ENCODE measurements at places on chromosomes 7 and 10. TPM values are rescaled to one million over a fixed set of nuclear protein-coding genes. Genes with fewer than 3 reads are reported as not detected.

DNA sequence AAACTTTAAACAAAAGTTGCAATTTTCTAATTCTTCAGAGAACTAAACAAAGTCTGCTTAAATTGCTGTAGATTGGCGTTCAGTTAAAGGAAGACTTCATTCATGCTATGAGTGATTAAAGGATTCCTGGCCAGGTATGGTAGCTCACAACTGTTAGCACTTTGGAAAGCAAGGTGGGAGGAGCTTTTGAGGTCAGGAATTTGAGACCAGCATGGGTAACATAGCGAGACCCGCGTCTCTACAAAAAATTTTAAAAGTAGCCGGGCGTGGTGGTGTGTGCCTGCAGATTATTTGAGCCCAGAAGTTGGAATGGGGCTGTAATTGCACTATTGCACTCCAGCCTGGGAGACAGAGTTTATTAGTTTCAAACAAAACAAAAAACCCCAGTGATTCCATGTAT lies 13.5 kb upstream of the SCRN1 start:
- no peak for DNase-seq
- no peak overlapping the region for H3K4me3 ChIP-seq
- H3K27me3 ChIP-seq, result peaks cover 2% of the 10 kb centered on the region
- H3K27ac ChIP-seq, result no peak overlapping the region
- H3K36me3 ChIP-seq, result no peaks in the 10 kb centered on the region
- no peaks in the 10 kb centered on the region for H3K4me1 ChIP-seq

DNA sequence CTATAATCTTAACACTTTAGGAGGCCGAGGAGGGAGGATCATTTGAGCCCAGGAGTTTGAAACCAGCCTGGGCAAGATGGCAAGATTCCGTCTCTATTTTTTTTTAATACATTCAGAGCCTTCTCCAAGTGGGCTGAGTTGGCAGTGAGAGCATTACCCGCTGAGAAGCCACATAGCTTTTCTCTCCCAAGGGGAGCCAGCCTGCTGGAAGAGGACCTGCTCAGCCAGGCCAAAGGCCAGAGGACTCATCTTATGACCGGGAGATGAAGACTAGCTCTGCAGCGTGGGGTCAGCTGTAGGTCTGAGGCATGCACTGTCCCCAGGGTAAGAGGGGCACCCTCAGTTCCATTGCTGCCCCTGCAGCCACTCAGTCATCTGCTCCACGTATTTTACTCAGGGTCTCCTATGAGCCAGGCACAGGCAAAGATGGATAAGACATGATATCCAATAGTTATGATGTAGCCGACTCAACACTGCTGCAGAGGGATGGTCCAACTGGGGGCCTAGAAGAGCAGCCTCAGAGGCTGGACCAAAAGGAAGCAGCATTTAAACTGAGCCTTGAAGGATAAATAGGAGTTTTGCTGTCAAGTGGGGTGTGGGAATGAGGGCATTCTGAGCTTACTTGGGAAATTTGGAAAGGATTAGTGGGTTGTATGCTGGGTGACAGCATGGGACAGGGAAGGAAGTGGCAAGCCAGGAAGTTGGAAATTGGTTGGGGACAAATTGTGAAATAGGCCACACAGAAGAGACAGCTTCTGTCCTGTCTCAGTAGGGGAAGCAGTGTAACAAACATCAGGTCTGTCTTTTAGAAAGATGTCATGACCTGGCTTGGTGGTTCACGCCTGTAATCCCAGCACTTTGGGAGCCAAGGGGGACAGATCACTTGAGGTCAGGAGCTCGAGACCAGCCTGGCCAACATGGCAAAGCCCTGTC lies 1.6 kb upstream of the MARVELD1 start:
- H3K27me3 ChIP-seq, result peaks cover 5% of the 10 kb centered on the region
- no peak overlapping the region for H3K4me3 ChIP-seq
- no peaks in the 10 kb centered on the region for H3K36me3 ChIP-seq
- H3K27ac ChIP-seq, result no peak overlapping the region

The LIPK gene
- not detected for total RNA-seq

- no peak for DNase-seq
- H3K27ac ChIP-seq, result no peak overlapping the region
- no peaks in the 10 kb centered on the region for H3K36me3 ChIP-seq
- no peaks in the 10 kb centered on the region for H3K27me3 ChIP-seq
- no peak overlapping the region for H3K4me3 ChIP-seq
- H3K4me1 ChIP-seq, result no peaks in the 10 kb centered on the region
Observed at GRCh38 chr7:20343941-20344340, 13.2 kb downstream of the ITGB8 start.

- H3K4me1 ChIP-seq, result no peaks in the 10 kb centered on the region
- H3K27me3 ChIP-seq, result no peaks in the 10 kb centered on the region
- H3K4me3 ChIP-seq, result no peak overlapping the region
- no peak for DNase-seq
- no peaks in the 10 kb centered on the region for H3K36me3 ChIP-seq
Observed at GRCh38 chr7:101915000-101915399, 97.6 kb downstream of the CUX1 start.

DNA sequence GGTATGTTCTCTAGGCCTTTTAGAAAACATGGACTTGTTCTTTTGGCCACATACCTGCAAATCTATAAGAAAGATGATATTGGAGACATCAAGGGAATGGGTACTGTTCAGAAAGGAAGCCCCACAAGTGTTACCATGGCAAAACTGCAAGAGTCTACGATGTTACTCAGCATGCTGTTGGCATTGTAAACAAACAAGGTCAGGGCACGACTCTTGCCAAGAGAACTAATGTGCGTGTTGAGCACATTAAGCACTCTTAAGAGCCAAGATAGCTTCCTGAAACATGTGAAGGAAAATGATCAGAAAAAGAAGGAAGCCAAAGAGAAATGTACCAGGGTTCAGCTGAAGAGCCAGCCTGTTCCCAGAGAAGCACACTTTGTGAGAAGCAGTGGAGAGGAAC lies 37.1 kb downstream of the SDK1 start:
- no peak overlapping the region for H3K27ac ChIP-seq
- no peak for DNase-seq
- no peaks in the 10 kb centered on the region for H3K27me3 ChIP-seq
- H3K4me3 ChIP-seq, result no peak overlapping the region

- DNase-seq, result no peak
- H3K4me3 ChIP-seq, result no peak overlapping the region
- H3K4me1 ChIP-seq, result no peaks in the 10 kb centered on the region
Observed at GRCh38 chr10:120221873-120222485, 235.0 kb upstream of the PLPP4 start.

DNA sequence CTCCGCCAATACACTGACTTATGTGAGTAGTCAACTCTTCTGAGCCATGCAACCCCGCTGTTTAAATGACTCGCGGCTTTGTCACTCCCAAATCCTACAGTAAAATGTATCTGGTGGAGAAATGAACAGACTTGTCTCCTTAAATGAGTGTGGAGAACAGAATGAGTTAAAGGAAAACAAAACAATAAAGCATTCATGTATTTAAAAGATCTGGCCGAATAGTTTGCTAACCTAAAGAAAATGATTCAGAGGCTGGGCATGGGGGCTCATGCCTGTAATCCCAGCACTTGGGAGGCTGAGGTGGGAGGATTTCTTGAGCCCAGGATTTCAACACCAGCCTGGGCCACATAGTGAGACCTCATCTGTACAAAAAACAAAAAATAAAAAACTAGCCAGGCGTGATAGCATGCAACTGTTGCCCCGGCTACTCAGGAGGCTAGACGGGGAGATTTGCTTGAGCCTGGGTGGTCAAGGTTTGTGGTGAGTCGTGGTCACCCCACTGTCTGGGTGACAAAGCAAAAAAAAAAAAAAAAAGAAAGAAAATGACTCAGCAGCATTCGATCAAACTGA lies 86.5 kb upstream of the PFKP start:
- H3K4me3 ChIP-seq, result no peak overlapping the region
- DNase-seq, result no peak
- H3K27ac ChIP-seq, result no peak overlapping the region
- H3K4me1 ChIP-seq, result no peaks in the 10 kb centered on the region
- H3K27me3 ChIP-seq, result peaks cover 9% of the 10 kb centered on the region

- no peaks in the 10 kb centered on the region for H3K4me1 ChIP-seq
- no peak overlapping the region for H3K4me3 ChIP-seq
- H3K36me3 ChIP-seq, result no peaks in the 10 kb centered on the region
- H3K27me3 ChIP-seq, result no peaks in the 10 kb centered on the region
Observed at GRCh38 chr10:4719036-4719435, 107.0 kb upstream of the AKR1E2 start.

The LEP gene
- total RNA-seq, result not detected

DNA sequence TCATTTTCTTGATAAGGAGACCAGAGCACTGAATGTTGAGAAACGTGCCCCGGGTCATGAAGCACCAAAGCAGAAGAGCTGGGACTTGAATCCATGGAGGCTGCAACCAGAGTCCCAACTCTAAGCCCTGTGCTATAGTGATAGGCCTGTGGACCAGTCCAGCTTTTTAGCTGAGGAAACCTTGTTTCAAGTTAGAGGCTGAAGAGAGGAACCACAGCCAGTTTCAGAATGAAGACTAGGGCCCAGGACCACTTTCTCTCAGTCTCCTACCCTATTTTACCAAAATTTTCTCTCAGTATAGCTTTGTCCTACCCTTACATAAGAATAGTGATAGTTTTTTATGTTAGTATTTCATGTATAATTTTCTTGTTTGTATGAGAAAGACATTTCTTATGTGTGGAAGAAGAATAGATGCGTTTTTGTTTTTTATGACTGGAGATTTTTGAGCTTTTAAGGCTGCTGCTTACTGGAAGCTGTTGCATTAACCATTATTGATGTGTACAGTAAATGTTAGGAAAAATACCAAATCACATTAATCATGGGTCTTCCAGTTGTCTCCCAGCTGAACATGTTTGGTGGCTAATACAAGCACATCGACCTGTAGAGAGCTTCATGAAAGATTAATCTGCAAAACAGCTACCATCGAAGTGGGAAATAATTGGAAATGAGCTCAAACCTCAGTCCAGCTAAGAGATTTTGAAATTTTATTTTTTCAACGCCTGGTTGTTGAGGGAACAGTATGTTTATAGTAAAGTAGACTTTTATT lies 45.0 kb upstream of the CSTF2T start:
- H3K36me3 ChIP-seq, result no peaks in the 10 kb centered on the region
- no peaks in the 10 kb centered on the region for H3K4me1 ChIP-seq
- DNase-seq, result no peak
- H3K27ac ChIP-seq, result no peak overlapping the region
- no peak overlapping the region for H3K4me3 ChIP-seq

DNA sequence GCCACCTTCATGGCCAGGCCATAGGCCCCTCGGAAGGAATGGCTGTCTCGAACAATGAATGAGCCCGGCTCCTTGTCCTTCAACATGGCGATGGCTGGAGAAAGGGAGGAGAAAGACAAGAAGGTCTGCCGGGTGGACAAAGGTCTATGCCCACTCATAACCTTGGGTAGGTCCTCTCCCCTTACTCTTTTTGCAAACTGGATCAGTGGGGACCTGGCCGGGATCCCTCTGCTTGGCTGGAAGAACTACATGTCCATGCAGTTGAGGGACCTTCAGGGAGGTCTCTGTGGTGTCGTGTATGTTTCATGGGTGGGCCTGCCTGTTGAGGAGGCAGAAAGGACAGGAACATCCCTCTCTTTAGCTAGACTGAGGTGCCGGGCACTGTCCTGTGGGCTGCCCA lies 284.8 kb downstream of the TNS3 start:
- DNase-seq, result no peak
- H3K27me3 ChIP-seq, result no peaks in the 10 kb centered on the region
- H3K36me3 ChIP-seq, result no peaks in the 10 kb centered on the region
- H3K27ac ChIP-seq, result no peak overlapping the region
- H3K4me3 ChIP-seq, result no peak overlapping the region

The RPEL1 gene
- total RNA-seq, result not detected

DNA sequence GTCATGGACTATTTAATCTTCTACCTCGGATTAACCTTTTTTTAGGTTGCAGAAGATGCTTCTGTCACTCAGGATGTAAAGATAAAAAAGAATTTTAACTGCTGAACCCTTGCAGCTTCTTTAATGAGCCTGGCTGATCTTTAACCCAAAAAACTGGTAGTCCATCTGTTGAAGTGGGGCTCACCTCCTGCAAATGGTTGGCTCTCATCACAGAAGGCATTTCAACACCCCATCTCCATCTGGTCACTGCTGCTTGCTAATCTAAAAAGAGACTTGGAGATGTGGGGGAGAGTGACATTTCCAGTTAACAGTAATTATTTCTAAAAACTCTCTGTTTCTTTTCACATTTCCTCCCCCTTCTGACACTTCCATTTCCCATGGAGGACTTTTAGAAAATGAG lies 208.6 kb downstream of the LHFPL3 start:
- no peaks in the 10 kb centered on the region for H3K27me3 ChIP-seq
- DNase-seq, result no peak
- H3K27ac ChIP-seq, result no peak overlapping the region
- H3K4me3 ChIP-seq, result no peak overlapping the region
- no peaks in the 10 kb centered on the region for H3K36me3 ChIP-seq
- H3K4me1 ChIP-seq, result no peaks in the 10 kb centered on the region

DNA sequence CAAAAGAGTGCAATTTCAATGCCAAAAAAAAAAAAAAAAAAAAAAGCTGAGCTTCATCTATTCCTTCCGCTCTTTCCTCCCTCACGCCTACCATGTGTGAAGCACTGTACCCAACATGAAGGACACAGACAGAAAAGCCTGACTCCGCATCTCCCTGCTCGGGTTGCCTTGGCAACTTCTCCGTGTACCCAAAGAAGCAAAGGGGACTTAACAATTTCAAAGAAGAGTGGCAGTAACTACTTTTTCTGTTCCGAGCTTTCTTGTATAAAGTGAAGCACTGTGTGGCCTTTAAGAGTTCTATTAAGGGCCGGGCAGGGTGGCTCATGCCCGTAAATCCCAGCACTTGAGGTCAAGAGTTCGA lies 177.7 kb downstream of the PRKCQ start:
- no peaks in the 10 kb centered on the region for H3K27me3 ChIP-seq
- H3K36me3 ChIP-seq, result no peaks in the 10 kb centered on the region
- no peak overlapping the region for H3K27ac ChIP-seq
- no peak overlapping the region for H3K4me3 ChIP-seq

The AKR1C1 gene
- 0.22 TPM for total RNA-seq

The PON1 gene
- total RNA-seq, result not detected

The FFAR4 gene
- not detected for total RNA-seq

GRCh38 chr7:119228482-119228881 lies 1004.0 kb downstream of the ANKRD7 start:
- H3K27me3 ChIP-seq, result no peaks in the 10 kb centered on the region
- no peaks in the 10 kb centered on the region for H3K36me3 ChIP-seq
- no peak for DNase-seq
- H3K4me1 ChIP-seq, result no peaks in the 10 kb centered on the region

DNA sequence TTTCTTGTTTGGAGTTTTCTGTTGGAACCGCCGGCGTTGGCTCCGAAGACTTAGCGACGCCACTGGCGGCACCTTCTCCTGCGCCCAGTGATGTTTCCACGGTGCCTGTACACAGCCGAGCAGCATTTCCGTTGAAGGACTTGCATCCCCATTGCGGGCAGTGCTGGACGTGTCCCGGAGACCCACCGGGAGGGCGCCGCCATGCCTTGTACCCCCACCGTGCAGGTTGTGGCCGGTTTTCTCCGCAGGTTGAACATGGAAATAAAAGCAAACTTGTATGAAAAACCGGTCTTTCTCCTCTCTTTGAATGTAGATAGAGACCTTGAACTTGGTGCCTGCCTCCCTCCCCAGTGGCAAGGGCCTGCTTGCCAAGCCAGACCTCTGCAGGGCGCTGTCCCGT lies 22.9 kb upstream of the CHST12 start:
- H3K27ac ChIP-seq, result no peak overlapping the region
- DNase-seq, result no peak
- H3K4me3 ChIP-seq, result no peak overlapping the region
- no peaks in the 10 kb centered on the region for H3K27me3 ChIP-seq
- H3K4me1 ChIP-seq, result no peaks in the 10 kb centered on the region

The PON2 gene
- 7.0 TPM for total RNA-seq

The RAB11FIP2 gene
- total RNA-seq, result 9.8 TPM

- H3K27me3 ChIP-seq, result no peaks in the 10 kb centered on the region
- DNase-seq, result no peak
- no peak overlapping the region for H3K27ac ChIP-seq
- no peaks in the 10 kb centered on the region for H3K36me3 ChIP-seq
- no peak overlapping the region for H3K4me3 ChIP-seq
- H3K4me1 ChIP-seq, result no peaks in the 10 kb centered on the region
Observed at GRCh38 chr10:4263601-4263921, 478.6 kb upstream of the KLF6 start.
